DMS 273 treated with DMSO at 0.1 percent for 48 hours (cell line): ENCODE measurements at places on chromosomes 5 and 9.

DNA sequence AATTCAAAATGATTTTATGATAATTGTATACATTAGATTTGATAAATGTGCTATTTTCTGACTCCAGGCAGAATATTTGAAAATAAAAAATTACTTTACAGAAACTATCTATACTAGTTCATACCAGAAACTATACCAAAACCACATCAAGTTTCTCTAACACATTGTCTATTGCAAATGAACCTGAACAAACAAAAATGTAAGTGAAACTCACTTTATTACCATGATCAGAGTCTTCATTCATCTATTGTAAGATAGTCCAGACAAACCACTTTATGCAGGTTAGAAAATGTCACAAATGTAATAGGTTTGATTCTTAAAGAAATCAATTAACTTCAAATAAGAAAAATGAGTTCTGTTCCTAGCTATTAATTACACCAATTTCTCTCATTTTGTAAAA lies 99.4 kb downstream of the OXCT1 start:
- DNase-seq, result no peak

DNA sequence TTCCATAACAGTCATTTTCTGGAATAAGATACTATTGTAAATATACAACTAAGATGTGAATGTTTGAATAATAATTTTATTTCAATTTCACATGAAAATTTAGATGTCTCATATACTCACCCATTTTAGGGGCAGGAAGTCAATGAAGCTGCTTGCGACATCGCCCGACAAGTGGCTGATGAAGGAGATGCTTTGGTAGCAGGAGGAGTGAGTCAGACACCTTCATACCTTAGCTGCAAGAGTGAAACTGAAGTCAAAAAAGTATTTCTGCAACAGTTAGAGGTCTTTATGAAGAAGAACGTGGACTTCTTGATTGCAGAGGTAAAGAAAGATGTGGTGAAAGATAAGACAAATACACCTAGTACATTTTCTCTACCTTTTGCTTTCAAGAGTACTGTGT lies 8.6 kb downstream of the BHMT start:
- no peak for DNase-seq

DNA sequence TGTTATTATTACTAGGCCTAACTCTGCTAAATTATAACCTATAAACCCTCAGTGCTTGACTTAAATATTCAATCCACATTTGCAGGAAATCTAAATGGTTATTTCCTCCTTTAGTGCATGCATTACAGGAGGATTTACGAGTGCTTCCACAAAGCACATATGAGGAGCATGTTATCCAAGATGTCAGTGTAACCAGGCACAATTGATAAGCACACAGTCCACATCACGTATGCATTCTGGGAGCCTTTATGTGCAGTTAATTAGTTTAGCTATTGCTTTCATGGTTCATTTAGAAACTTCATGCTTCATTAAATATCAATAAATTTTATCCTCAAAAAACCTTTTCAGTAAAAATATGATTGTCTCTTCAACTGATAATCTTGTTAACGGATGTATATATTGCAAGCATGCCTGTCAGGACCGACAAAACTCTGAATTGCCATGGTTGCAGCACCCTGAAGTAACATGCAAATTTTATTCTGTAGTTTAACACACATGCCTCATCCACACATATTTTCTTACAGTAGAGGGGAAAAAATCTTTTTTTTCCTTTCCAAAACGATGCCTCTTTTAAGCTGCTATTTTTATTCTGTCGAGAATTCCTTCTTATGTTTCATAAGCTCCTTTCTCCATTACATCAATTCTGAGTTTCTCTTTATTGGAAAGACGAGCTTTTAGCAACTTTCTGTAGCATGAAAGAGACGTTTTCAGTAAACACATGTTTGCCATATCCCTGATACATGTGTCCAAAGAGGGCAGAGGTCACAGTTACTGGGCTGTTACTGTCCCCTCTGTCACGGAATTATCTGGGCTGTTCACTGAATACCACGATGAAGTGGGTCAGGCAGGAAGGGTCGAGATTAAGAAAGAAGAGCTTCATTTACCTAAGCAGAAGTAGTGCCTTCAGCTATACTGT lies 142.0 kb downstream of the GLIS3 start:
- DNase-seq, result no peak

GRCh38 chr5:71832812-71833715 lies 114.0 kb downstream of the CARTPT start:
- no peak for DNase-seq

GRCh38 chr5:154147666-154148065 lies 42.9 kb upstream of the GALNT10 start:
- no peak for DNase-seq

DNA sequence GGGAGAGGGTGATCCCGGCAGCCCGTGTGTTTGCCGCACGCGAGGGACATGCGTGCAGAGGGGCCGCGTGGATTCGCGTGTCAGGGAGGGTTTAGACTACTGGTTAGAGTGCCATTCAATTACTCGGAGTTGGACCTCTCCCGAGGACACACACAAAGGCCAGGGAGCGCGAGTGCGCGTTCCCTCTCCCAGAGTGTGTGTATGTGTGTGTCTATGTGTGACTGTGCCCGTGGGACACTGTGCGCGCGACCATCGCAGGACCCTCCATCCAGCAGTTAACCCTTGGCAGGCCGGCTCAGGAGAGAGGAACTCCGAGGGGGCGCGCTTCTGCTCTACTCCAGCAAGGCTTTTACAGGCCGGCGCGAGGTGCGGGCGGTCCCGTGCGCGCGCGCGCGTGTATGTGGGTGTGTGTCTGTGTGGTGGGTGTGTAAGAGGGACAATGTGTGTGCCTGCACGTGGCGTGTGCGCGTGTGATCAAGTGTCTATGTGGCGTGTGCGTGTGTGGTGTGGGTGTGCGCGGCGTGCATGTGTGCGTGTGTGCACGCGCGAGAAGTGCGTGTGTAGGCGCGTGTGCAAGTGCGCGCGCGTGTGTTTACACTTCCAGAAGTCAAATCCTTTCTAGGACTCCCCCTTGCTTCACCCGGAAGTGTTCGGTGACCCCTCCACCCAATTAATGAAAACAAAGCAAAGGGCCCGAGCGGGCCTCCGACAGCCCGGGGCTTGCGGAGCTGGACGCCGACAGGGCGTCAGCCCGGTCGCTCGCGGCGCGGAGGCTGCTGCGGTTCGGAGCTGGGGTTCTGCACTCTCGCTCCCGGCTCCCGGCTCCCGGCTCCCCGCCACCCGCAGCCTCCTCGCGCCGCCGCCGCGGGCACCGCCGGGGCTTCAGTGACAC lies 75.3 kb upstream of the TBCA start:
- DNase-seq, result no peak

DNA sequence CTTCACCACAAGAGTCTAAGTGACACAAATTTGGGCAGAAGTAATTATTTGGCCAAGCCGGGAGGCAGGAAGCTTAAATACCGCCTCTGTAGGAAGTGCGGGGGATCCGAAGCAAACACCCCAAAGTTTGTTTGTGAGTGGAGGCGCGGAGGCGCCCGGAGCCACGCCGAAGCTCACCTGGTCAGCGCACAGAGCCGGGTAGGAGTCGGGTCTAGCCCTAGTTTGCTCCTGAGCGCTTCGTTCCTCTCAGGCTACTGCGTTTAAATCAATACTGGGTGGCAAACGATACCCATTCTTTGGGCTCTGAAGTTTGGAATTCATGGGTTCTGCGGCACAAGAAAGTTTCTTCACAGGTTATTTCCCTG lies 855 bp downstream of the MCC start:
- DNase-seq, result peak; percentile 16

DNA sequence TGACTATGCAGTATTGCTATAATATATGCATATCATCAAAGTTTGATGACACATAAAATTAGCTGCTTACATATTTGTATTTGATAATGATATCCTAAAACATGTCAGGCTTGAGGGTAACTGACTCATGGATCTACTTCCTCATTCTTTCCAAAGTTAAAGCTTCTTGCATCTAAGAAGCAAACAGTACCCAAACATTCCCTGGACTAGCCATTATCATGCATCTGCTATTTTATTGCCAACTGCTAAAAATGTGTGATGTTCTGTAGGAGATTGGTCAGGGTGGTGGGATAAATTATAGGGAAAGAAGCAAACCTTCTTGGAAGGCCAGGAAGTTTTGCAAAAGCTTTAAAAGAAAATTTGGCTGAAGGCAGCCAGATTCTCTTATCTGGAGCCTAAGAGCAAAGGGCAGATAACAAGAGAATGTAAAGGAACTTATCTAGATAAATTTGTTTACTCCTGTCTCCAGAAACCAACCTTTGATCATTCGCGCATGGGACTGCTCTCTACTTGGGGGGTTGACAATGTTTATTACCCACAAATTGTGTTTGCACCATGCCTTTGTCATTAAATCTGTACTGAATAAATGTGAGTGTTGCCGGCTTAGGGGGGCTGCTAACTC lies 604.1 kb upstream of the TLE4 start:
- DNase-seq, result no peak

GRCh38 chr5:155530046-155530445 lies 516.5 kb downstream of the KIF4B start:
- no peak for DNase-seq

DNA sequence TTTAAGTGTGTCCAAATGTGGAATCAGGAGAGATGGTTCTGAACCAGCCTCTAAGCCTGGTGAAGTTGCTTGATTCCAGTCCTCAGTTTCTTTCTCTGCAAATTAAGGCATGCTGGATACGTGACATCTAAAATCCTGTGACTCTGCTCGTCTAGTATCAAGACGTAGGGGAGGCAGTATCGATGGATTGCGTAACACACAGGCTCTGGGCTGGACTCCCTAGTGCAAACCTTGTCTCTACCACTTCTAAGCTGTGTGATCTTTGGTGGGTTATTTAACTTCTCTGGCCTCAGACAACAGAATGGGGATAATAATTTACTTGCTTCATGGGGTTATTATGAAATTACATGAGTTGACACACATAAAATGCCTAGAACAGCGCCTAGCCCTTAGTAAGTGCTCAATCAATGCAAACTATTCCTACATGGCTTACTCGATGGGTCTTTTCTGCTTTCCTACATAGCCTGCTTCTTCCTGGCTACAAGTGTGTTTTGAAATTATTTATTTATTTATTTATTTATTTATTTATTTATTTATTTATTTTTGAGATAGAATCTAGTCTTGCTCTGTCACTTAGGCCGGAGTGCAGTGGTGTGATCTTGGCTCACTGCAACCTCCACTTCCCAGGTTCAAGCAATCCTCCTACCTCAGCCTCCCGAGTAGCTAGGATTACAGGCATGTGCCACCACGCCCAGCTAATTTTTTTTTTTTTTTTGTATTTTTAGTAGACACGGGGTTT lies 102.1 kb downstream of the EGFLAM start:
- DNase-seq, result no peak

DNA sequence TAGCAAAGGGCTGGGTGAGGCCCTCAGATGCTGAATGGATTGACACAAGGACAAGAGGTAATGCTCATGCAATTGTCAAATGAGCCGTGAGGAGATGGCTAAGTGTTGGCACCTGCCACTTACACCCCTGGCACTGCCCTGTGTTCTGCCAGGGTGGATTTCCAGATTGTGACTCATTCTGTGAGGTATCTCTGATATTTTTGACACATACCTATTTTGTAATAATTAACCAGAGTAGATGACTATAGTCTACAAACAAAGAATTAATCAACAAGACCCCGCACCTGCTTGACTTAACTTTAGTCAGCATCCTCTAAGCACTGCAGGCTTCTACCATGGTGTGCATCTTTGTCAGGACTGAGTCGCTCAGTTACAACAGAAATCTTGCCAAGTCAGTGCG lies 200.8 kb downstream of the DIRAS2 start:
- DNase-seq, result no peak

DNA sequence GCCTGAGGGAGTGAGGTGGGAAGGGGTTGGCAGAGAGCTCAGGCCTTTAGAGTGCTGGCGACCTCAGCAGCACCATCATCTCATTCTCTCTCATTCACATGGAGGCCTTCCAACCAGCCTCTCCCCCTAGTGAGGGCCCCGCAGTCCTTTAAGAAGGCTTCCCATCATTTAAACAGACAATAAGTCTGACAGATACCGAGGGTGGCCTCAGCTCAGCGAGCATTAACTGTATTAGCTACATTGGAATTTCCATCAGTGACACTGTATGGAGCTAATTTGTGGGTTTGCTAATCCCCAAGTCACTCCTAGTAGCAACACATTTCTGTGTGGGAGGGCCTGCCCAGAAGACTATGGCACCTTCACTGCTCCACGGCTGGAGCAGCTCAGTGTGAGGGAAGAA lies 75.8 kb downstream of the INSYN2B start:
- DNase-seq, result no peak

DNA sequence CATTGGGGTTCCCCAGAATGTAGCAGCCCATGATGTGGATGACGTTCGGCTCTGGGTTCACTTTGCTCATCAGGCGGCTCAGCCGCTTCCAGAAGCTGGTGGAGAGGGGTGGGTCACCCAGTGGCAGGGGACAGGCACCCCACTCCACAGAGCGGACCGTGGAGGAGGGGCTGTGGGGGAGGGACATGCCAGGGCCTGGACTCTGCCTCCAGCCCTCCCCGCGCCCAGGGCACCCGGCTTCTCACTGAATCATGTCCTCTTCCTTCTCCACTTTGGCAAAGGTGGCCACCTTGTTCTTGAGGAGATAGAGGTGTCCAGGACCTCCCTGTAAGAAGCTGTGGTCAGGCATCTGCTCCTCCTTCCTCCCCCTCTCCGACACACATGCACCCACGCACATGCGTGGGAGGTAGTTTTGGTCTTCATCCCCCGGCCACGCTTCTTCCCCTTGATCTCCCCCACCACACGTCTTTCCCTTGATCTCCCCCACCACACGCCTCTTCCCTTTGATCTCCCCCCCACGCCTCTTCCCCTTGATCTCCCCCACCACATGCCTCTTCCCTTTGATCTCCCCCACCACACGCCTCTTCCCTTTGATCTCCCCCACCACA lies 8.9 kb upstream of the ENTPD8 start:
- DNase-seq, result no peak

GRCh38 chr5:89292487-89292886 lies 409.5 kb upstream of the MEF2C start:
- DNase-seq, result no peak

DNA sequence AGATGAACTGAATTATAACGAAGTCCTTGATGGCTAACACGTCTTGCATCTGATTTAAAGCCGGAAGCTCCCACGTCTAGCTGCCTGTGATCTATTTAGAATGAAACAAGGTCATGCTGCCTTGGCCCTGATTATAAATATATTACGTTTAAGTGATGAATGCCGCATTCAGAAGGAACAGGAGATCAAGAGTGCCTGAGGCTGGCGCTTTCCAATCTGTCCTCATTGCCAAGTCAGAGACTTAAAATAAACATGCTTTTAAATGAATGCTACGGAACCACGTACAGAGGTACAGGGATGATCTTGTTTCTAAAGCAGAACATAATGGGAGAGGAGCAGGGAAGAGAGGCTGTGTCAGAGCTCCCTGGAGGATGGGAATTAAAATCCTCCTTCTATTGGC lies 292.8 kb downstream of the TLE1 start:
- DNase-seq, result no peak

GRCh38 chr5:124399426-124399961 lies 346.9 kb downstream of the ZNF608 start:
- no peak for DNase-seq

DNA sequence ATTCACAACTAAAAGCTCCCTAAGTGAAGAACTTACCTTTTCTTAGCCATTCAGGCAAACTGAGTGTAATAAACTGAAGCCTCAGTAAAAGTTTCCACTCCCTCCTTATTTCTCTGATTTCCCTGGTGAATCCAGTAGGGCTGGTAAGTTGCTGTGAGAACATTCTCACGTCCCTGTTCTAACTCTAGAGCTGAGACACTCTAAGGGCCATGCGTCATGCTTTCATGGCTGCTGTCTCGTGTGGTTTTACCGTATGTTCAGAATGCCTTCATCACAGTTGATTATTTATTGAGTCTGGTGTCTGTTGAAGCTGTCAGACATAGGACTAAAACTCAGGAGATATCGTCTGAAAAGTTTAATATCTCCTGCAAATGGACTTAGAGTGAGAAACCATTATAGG lies 1.3 kb downstream of the OR2S2 start:
- DNase-seq, result no peak

- DNase-seq, result no peak
These were observed 335.3 kb upstream of the PANK3 start for GRCh38 chr5:168914491-168914890.
